ENCODE measurements at places on chromosomes 3 and 15.

GRCh38 chr15:93209690-93210445, 120.9 kb upstream of the RGMA start:
- no peak for DNase-seq

DNA sequence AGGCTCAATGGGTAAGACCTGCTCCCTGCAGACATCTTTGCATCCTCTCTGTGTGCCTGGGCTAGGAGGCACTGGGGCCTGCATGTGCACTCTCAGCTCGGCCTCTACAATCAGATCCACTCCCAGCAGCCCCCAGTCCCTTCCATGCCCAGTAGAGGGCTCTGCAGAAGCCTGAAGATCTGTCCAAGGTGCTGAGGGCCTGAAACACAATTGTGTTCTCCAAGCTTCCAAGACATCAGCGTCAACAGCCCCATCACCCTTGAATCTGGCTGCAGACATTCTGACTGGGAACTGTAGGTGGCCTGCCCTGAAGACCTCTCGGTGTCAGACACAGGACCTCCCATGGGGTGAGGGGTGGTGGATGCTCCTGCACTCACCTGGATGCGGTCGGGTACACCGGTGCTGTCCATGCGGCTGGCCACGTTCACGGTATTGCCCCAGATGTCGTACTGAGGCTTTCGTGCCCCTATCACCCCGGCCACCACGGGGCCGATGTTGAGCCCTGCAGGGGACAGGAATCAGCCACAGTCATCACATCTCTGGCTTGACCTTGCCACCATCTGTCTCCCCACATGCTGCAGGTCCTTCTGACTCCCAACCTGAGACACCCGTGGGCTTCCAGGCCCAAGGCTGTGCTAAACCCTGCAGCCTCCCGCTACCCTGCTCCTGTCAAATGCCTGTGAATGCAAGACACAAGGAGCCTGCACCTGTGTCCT, 84.7 kb downstream of the SEC22A start:
- no peak for DNase-seq

- no peak for DNase-seq
Measured at GRCh38 chr15:70050441-70050840, 47.3 kb downstream of the TLE3 start.

DNA sequence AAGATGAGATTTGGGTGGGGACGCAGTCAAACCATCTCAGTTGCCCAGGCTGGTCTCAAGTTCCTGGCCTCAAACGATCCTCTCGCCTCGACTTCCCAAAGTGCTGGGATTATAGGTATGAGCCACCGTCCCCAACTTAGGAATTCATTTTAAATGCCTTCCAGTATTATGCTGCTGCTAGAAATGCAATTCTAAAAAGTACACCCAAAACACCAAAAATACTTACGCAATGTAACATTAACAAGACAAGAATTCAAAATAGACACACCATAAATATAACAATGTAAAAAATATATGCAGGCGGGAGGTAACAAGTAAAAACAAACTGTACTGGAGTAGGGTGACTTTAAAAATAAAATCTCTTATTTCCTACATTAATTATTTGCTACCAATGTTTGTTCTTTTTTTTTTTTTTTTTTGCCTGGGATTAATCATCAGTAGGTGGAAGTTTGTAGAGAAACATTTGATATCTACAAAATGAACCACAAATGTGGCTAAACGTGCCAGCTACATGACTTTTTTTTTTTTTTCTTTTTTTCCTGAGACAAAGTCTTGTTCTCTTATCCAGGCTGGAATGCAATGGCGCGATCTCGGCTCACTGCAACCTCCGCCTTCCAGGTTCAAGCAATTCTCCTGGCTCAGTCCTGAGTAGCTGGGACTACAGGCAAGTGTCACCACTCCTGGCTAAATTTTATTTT, 56.8 kb downstream of the SETMAR start:
- no peak for DNase-seq

GRCh38 chr3:72614394-72615074, 233.7 kb downstream of the SHQ1 start:
- DNase-seq, result no peak

GRCh38 chr3:195880037-195880431, 28.3 kb downstream of the TNK2 start:
- no peak for DNase-seq

GRCh38 chr3:30848087-30848779, 46.2 kb downstream of the GADL1 start:
- no peak for DNase-seq

GRCh38 chr15:81294516-81294880, 29.4 kb downstream of the STARD5 start:
- DNase-seq, result no peak

DNA sequence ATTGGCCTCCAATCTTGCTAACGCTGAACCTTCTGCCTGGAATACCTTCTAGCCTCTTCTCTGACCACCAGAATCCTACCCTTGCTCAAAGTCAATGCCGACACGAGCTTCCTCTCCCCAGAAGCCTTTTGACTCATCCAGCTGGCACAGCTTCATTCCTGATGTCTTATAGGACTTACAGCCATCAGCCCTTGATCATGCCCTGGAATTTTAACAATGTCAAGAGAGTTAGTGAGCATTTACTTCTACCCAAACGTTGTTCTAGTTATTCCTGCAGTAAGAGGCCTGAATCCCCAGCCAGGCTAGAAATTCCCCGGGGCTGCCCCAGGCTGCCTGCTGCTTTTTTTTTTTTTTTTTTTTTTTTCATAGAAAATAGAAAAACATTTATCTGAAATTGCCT, 3.9 kb downstream of the CYP1A2 start:
- no peak for DNase-seq
